ENCODE measurements at places on chromosomes 2 and 18. TPM values are rescaled to one million over a fixed set of nuclear protein-coding genes. Genes with fewer than 3 reads are reported as not detected.
A peak's percentile ranks its signal among the peaks of the same experiment; 100 is the strongest.

GRCh38 chr2:11533278-11534070, at the start of gene GREB1:
Gene GREB1, plus strand, starts transcription at chr2:11534045. Its CDS starts 22,570 bp downstream, at chr2:11556615.
- H3K27ac ChIP-seq, result peak within 1 kb of the TSS; percentile 69
- H3K27me3 ChIP-seq, result no peaks in the 10 kb centered on the region
- no peaks in the 10 kb centered on the region for H3K36me3 ChIP-seq
- no peak within 1 kb of the TSS for H3K4me3 ChIP-seq

DNA sequence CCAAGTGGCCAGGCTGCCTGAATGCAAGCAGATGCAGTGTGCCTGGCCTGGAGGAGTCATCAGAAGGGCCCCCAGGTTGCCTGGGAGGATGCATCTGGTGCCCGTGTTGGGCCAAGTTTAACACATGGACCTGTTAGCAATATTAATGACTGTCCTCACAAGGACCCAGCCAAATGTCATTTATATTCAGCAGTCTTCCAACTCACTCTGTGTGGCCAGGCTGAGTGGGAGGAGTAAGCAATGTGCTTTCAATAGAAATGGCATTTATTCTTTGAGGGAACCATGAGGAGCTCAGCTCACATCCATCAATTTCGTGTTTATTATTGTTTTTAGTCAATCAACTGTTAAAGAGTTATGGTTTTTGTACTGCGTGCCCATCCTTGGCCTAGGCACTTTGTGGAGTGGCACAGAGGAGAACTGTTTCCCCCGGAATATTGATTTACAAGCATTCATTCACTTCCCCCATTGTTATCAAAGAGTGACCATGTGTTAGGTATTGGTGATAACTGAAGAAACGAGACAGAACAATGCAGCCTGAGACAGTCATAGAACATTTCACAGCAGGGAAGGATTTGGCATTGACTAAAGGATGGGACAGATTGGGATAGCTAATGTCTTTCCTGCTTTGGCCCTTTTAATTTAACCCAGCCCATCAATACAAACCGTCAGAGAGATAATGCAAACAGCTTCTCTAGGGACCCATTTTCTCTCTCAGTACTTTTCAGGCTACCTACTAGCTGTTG, 725.2 kb downstream of the TSN start:
- no peak overlapping the region for H3K27ac ChIP-seq
- no peaks in the 10 kb centered on the region for H3K27me3 ChIP-seq
- H3K4me1 ChIP-seq, result no peaks in the 10 kb centered on the region
- DNase-seq, result no peak
- no peaks in the 10 kb centered on the region for H3K36me3 ChIP-seq
- no peak overlapping the region for H3K4me3 ChIP-seq

DNA sequence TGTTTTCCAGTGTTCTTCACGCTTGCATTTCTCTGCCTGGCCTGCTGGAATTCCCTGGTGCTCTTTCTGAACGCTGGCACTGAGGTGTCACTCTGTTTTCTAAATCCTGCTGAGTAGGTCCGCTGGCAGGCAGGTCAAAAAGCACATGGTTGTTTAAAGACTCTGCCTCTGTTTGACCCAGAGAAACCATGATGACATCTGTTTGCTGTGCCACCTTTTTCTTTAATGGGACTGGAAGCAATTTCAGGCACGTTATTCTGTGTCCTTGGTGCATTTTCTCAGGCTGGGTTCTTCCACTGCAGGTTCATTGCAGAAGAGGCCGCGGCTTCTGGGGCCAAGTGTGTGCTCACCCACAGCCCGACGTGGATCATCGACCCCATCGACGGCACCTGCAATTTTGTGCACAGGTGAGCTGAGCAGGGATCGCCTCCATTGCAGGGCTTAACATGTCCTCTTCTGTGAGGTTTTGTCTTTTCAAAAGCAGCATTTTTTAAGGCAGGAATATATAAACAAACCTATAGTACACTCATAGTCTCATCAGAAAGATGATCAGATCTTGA, 28.4 kb downstream of the IMPA2 start:
- H3K27me3 ChIP-seq, result no peaks in the 10 kb centered on the region
- DNase-seq, result no peak
- no peak overlapping the region for H3K27ac ChIP-seq
- no peaks in the 10 kb centered on the region for H3K4me1 ChIP-seq
- no peak overlapping the region for H3K4me3 ChIP-seq

DNA sequence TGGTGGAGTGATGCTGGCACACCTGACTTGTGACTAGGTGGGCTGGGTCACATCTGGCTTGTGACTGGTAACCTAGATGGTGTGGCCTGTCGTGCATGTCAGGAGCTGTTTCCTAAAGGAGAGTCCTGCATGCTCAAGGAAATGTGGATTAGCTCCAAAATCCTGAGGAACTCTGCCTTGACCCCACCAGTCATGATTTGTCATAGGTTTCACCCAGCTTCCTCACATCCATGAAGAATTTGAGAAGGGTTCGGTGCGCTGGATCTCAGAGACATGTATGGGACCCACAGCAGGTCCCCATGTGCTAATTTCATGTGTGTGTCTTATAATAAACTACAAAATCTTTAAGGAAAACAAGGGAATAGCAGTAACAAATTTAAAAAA, 107.2 kb downstream of the COL6A3 start:
- H3K36me3 ChIP-seq, result no peaks in the 10 kb centered on the region
- peaks cover 28% of the 10 kb centered on the region for H3K4me1 ChIP-seq
- H3K4me3 ChIP-seq, result no peak overlapping the region
- DNase-seq, result no peak
- H3K27me3 ChIP-seq, result no peaks in the 10 kb centered on the region
- no peak overlapping the region for H3K27ac ChIP-seq

- H3K4me1 ChIP-seq, result no peaks in the 10 kb centered on the region
- H3K27me3 ChIP-seq, result no peaks in the 10 kb centered on the region
- no peak overlapping the region for H3K4me3 ChIP-seq
- DNase-seq, result no peak
Measured at GRCh38 chr2:18357537-18357936, 202.9 kb downstream of the RDH14 start.

DNA sequence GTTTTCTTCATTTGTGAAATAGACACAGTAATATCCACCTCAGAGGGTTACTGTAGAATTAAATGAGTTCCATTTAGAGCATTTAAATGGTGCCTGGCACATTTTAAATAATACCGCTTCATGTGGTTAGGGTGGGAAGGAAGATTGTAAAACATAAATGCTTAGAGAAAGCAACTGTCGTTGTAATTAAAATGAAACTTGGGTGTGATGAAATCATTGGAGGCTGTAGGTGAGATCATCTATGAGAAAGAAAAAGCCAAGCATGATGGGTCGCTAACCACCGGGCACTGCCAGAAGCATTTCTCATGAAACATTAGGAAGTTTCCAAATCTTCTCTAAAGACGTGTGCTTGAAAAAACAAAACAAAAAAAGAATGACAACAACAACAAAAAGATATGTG, 8.2 kb upstream of the SLC39A10 start:
- no peak overlapping the region for H3K4me3 ChIP-seq
- no peak overlapping the region for H3K27ac ChIP-seq
- H3K36me3 ChIP-seq, result no peaks in the 10 kb centered on the region
- no peaks in the 10 kb centered on the region for H3K4me1 ChIP-seq
- H3K27me3 ChIP-seq, result no peaks in the 10 kb centered on the region
- DNase-seq, result no peak

DNA sequence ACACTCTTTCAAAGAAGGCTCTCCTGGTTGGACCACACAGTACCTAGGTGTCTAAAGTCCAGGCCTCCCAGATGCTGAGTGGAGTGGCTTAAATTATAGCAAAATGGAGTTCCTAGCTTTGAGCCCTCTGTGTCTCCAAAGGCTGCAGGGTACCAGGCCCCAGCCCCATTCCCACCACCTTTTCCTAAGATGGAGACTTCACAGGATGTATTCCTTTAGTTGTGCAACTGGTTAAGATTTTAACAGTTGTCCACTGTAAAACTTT, 4.9 kb downstream of the SMAD7 start:
- no peak for DNase-seq
- H3K27me3 ChIP-seq, result no peaks in the 10 kb centered on the region
- H3K36me3 ChIP-seq, result no peaks in the 10 kb centered on the region
- no peak overlapping the region for H3K4me3 ChIP-seq

DNA sequence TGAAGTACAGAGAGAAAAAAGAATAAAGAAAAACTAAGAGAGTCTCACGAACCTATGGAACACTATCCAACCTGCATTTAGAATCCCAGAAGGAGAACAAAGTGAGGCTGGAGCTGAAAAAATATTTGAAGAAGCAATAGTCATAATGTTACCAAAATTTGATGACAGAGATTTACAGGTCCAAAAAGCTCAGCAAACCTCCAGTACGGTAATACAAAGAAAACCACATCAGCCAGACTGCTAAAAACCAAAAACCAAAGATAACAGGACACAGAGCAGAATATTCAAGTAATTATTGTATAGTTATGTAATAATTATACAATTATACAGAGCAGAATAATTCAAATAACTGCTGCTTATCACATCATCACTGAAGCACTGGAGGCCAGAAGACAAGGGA, 23.7 kb downstream of the ATL2 start:
- peaks cover 8% of the 10 kb centered on the region for H3K36me3 ChIP-seq
- H3K4me3 ChIP-seq, result no peak overlapping the region
- H3K27ac ChIP-seq, result no peak overlapping the region
- H3K27me3 ChIP-seq, result no peaks in the 10 kb centered on the region

DNA sequence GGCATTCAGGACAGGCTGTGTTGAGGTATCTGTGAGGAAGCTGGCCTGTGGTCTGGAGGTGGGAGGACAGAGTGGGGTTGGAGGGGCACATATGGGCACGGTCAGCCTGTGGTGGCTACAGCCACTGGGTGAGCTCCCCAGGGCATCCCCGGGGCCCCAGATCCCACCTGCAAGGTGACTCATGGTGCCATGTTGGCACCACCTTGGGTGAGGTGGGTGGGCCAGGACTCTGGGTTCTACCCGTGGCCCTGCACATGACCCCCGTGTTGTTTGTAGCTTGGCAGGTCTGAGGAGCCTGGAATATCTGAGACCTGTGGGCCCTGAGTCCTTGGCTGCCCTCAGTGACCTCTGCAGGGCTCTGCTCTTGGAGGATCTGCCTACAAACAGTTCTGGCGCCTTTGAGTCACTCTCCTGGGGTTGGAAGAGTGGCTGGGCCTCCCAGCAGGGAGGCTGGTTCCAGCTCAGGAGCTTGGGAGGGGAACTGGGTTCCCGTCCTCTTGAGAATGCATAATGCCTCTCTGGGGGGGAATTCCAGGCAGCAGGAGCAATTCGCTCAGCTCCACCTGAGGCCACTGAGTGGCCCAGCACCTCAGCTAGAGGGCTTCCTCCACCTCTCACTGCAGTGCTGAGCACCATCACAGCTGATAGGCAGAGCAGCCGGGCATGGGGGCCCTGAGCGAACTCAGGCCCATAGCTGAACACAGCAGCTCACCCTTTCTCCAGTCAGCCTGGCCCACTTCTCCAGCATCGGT, 105.1 kb downstream of the DYSF start:
- no peaks in the 10 kb centered on the region for H3K36me3 ChIP-seq
- H3K27me3 ChIP-seq, result no peaks in the 10 kb centered on the region
- DNase-seq, result no peak
- no peak overlapping the region for H3K27ac ChIP-seq
- no peaks in the 10 kb centered on the region for H3K4me1 ChIP-seq

GRCh38 chr2:62141142-62141740, 54.7 kb upstream of the B3GNT2 start:
- no peak for DNase-seq
- no peak overlapping the region for H3K4me3 ChIP-seq
- no peaks in the 10 kb centered on the region for H3K36me3 ChIP-seq

DNA sequence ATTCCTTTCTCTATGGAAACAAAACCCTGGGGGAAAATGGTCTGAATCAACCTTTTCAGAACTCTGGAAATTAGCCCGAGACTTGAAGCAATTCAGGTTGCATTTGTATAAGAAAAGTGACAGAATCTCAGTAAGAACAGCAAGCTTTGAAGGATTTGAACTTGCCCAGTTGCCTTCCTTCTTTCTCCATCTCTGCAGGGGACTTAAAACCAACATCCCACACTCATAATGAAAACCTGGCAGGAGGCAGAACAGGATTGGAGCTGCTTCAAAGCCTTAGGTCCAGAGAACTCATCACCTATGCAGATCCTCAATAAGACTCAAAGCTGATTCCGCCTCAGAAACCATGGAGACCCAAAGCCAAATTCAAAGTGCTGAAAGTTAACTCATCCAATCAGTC, 790.5 kb upstream of the ID2 start:
- no peak overlapping the region for H3K27ac ChIP-seq
- no peak for DNase-seq
- no peaks in the 10 kb centered on the region for H3K36me3 ChIP-seq
- H3K4me1 ChIP-seq, result no peaks in the 10 kb centered on the region
- H3K4me3 ChIP-seq, result no peak overlapping the region

- no peak for DNase-seq
- no peak overlapping the region for H3K27ac ChIP-seq
- H3K4me3 ChIP-seq, result no peak overlapping the region
Measured at GRCh38 chr2:146598791-146599190, 1246.0 kb upstream of the ACVR2A start.

DNA sequence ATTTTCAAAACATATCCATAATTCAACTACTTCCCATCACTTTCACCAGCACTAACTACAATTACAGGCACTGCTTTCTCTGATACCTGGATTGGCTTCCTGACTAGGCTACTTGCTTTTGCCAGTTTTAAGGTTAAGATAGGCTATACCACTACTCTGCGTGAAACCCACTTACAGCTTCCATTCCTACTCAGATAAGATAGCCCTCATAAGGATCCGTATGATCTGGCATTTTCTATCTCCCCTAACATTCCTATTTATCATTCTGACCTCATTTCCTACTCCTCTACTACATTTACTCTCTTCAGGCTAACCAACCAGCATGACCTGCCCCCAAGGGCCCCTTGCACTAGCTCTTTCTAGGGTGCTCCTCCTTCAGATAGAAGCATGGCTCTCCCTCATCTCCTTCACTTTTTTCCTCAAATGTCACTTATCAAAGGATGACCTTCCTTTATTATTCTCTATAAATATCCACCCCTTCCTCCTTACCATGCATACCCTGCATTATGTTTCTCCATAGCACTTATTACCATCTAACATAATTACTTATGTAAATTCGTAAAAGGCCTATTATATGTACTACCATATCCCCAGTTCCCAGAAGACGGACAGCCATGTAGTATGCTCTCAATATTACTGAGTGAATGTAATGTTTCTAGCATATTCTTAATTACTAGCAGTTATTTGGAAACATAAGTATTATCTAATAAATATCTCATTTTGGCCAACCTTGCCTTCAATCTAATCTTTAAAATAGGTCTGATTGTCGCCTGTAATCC, 4.4 kb downstream of the TIA1 start:
- H3K4me1 ChIP-seq, result peaks cover 13% of the 10 kb centered on the region
- H3K36me3 ChIP-seq, result peaks cover 9% of the 10 kb centered on the region
- H3K27ac ChIP-seq, result no peak overlapping the region
- H3K27me3 ChIP-seq, result no peaks in the 10 kb centered on the region
- H3K4me3 ChIP-seq, result no peak overlapping the region
- DNase-seq, result no peak

CCDC74B gene
- 26.6 TPM for total RNA-seq

GAREM2 gene
- 4.7 TPM for total RNA-seq

CCDC102B gene
- 27.5 TPM for total RNA-seq

SLC9A2 gene
- total RNA-seq, result not detected

PROM2 gene
- 12.3 TPM for total RNA-seq

PXDN gene
- total RNA-seq, result 40.4 TPM

LRATD1 gene
- 3.9 TPM for total RNA-seq

FBLN7 gene
- total RNA-seq, result 1.9 TPM

WNT6 gene
- total RNA-seq, result 81.5 TPM

ACVR2A gene
- total RNA-seq, result 18.6 TPM
